ENCODE measurements at places on chromosomes 7 and 10.

- DNase-seq, result no peak
Observed at GRCh38 chr7:87926581-87927461, 7.2 kb upstream of the ADAM22 start.

DNA sequence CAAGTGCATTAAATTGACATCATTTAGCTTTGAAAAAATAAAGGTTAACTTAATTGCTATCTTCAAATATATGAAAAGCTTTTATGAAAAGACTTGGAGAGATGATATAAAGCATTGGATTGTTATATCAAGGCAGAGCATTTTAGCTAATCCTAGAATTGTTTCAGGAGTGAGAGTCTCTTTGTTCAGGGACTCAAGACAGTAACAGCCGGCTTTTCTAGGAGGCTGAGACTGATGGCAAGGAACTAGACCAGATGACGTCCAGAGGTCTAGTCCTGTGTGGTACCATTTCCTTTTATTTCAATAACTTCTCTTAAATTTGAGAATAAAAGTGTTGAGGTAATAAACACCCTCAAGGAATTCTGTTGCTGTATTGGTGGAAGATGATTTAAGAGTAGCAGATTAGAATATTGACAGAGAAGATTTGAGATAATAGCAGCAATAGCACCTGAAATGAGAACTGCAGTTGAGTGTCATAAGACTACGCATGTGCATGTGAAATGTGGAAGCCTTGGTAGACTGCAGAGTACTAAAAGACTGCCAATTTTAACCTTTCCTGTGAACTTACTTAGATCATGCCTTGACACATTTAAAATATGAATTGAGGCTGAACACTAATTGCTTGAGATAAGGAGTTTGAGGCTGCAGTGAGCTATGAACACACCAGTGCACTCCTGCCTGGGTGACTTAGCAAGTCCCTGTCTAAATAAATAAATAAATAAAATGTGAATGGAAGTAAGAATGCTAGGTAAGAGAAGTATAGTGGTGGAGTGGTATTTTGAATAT is 79.6 kb downstream of the ZNRF2 start:
- no peak for DNase-seq

DNA sequence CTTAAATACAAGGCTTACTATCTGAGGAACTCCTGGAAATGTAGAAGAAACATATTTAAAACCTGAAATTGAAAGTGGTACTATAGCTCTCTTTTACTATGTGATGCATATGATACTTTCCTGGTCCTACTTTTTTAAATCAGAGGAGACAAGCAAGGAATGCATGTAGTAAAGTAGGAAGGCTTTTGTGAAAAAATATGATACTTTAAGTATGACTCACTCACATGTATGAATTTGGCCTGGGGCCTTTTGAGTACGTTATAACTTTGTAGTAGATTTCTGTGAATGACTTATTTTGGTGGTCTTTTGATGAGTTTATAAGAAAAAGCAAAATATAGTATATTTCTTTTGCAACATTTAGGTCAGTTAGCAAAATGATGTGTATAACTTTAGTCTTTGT is 53.8 kb downstream of the TAX1BP1 start:
- no peak for DNase-seq

GRCh38 chr7:157609932-157610640 is 273.3 kb downstream of the DNAJB6 start:
- peak; percentile 63 for DNase-seq

- no peak for DNase-seq
Observed at GRCh38 chr10:77544617-77545016, 93.0 kb downstream of the KCNMA1 start.

DNA sequence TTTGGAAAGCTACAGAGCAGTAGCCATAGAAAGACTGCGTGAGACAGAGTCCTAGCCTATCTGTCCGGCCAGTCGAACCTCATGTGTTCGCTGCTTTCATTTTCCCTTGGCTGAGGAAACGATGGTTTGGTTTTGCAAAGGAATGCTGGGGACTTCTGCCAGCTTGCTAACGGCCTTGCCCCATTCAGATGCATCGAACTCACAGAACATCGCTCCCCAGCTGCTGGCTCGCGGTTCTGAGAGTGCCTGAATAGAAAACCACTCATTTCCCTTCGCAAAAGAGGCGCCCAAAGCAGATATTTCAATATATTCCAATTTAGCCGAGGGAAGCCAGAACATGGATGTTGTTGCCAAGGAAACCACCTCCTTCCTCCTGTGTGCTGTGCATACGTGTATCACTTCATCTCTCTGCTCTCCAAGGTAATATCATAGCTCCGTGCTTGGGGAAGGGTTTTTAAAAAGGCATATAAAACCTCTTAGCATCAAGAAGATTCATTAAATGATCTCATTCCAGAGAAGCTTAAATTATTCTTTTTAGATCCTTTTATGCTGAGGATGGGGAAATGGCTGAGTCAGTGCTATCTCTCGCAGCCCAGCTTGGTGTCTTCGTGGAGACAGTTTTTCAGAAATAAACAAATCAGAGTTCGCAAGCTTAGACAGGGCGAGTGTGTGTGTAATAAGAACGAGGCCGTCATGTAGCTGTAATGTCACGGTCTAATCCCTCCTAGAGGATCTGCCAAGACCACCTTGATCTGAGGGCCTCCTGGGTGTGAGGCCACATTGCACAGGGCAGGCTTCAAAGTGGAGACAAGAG is 215.2 kb downstream of the RPS24 start:
- no peak for DNase-seq

GRCh38 chr10:1214071-1214675 is 158.0 kb downstream of the WDR37 start:
- no peak for DNase-seq

DNA sequence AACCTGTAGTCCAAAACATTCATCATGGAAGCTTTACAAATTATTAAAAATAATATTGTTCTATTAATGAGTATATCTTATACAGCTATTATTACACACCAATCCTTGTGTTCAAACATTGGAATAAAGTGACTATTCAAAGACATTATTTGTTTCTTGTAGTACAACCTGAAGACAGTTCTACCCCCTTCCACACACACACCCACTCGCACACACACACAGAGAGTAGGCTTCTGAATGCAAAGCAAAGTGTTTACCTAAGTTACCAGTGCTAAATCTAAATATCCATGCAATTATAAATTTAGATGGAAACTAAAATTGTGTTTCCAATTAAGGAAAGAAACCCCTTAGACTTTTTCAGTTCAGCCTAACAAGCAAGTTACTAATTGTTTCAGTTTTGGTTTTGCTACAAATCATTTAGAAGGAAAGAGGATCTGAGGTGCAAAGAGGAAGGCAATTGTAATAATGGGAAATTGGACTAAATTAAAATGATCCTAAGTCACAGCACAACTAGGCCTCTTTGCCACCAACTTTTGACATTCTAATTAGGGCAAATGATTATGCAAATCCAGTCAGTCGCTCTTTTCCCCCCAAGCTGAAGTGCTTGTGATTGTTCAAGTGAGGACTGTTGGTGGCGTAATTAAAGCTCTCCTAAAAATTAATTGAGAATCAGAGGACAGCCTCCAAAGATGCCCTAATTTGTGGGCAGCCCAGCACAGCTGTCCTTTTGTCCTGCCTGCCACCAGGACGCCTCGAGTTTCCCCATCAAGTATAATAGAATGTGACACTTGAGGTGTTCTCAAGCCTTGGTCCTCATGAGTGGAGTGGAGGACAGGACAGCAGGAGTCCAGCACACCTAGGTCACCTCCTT is 19.9 kb upstream of the ATOH7 start:
- DNase-seq, result no peak

DNA sequence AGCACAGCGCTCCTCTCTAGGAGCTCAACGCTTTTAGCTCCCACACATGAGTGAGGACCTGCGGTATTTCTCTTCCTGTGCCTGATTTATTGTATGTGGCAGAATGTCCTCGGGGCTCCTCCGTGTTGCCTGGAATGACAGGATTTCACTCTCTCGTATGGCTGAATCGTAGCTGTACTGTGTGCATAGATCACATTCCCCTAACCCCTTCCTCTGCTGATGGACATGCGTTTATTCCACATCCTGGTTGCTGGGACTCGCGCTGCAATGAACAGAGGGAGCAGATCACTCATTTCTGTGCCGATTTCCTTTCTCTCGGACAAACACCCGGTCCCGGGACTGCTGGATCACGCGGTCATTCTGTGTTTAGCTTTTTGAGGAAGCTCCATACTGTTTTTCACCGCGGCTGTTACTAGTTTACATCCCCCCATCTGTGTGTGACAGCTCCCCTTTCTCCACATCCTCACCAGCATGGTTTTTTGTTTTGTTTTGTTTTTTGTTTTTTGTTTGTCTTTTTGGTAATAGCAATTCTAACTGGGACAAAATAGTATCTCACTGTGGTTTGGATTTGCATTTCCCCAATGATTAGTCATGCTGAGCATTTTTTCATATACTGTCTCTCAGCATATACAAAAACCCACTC is 76.3 kb downstream of the FOXL3 start:
- DNase-seq, result no peak

DNA sequence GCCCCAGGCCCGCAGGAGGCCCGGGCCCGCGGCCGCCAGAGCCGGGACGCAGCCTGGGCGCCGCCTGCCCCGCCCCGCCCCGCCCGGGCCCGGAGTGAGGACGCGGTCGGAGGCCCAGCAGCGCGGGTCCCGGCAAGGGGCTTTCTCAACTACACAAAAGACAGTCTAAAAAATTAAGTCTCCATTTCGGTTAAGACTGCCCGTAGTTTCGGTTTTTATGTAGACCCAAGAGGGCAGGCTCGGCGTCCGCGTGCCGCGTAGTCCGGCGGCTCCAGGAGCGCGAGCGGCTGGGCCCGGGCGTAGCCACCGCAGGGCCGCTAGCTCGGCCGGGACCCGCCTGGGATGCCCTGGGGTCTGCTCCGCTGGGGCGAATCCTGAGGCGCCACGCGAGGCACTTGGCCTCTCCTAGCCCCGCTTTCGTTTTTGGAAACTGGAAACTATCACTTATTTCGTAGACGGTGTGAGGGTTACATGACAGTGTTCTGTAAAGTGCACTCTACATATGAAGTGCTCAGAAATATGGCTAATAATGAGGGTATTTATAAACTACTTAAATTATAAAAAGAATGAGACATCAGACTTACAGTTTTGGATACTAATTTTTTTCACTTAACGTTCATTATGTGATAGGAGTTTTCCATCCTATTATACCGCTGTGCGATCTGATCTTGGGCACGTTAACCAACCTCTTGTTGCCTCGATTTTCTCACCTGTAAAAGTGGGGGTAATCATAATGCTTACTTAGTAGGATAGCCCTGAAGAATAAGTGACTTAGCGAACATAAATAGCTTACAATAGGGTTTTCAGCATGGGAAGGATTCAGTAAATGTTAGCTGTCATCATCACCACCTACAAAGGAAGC is 573 bp downstream of the BLVRA start:
- DNase-seq, result no peak

- DNase-seq, result no peak
Observed at GRCh38 chr7:84664626-84665025, 470.0 kb upstream of the SEMA3A start.

DNA sequence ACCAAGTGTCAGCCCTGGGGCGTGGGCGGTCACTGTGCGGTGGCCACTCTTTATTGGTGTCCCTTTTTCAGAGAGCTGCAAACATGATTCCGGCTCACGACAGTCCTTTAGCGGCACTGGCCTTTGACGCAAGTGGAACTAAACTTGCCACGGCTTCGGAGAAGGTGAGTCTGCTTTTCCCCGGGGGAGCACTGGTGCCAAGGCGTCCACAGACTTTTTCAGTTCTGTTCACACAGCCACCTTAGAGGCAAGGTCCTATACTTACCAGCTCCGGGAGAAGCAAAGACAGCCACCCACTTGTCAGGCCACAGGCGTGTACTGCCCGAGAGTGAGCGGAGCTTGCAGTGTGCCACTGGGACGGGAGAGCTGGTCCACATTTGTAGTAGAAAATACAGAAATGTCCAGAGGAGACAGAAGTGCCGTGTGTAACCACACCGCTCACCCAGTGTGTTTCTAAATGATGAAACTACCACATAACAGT is 27.9 kb downstream of the WIPI2 start:
- peak; percentile 70 for DNase-seq

DNA sequence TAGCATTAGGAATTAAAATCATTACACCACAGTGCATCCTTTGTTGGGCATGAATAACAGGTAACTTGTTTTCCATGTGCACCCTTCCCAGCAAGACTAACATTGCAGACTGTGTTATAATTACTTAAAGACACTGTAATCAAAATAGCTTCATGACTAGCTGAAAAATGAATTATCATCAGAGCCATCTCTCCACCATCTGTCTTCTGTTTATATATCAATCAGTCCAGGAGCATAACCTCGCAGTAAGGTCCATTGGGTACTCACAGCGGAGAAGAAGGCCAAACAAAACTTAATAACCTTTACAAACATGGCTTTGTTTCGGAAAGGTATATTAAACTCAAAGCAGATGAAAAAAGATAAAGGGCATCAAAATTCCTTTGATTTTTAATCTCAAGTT is 90.6 kb downstream of the ODAD2 start:
- no peak for DNase-seq

DNA sequence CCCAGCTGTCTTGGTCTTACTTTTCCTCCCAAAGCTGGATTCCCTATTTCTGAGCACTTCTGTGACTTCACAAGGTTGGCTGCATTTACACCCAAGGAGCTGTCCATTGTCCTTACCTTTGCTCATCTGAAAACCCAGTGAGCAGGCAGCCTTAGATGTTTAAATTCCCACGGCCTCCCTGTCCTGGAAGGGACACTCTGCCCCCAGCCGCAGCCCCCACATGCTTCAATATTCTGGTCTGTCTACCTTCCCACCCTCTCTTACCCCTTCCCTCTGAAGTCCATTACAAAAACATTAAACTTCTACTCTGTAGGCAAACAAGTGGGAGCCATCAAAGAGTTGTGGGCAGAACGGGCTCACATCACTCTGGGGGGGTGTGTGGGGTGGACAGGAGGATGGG is 73.8 kb upstream of the EFCAB10 start:
- no peak for DNase-seq

GRCh38 chr7:85512790-85513189 is 325.9 kb upstream of the SEMA3D start:
- no peak for DNase-seq

- DNase-seq, result no peak
Observed at GRCh38 chr7:24965831-24966708, 13.9 kb downstream of the OSBPL3 start.

- DNase-seq, result no peak
Observed at GRCh38 chr7:104064969-104065387, 75.5 kb upstream of the RELN start.

GRCh38 chr7:122430710-122431109 is 126.2 kb upstream of the FEZF1 start:
- no peak for DNase-seq

- DNase-seq, result no peak
Observed at GRCh38 chr7:121436688-121437087, 40.6 kb upstream of the FAM3C start.

Measured in chondrocyte (in vitro differentiated cells).